ENCODE measurements at places on chromosomes 5 and 9. TPM values are rescaled to one million over a fixed set of nuclear protein-coding genes. Genes with fewer than 3 reads are reported as not detected.

The KLF9 gene
- 17.3 TPM for total RNA-seq

The SHROOM1 gene
- 8.2 TPM for total RNA-seq

The PCDHA12 gene
- under 0.01 TPM for total RNA-seq

The PLK2 gene
- 702 TPM for total RNA-seq

The DNAJB5 gene
- total RNA-seq = 6.0 TPM

The IQGAP2 gene
- total RNA-seq = 2.3 TPM

The CDO1 gene
- total RNA-seq = 0.65 TPM

The ERAP2 gene
- total RNA-seq = 77.3 TPM

The MYOT gene
- total RNA-seq = not detected

The CEL gene
- total RNA-seq = under 0.01 TPM

The CDH18 gene
- not detected for total RNA-seq

The CD72 gene
- total RNA-seq = not detected

The CCDC152 gene
- total RNA-seq = 0.33 TPM

The NR6A1 gene
- total RNA-seq = 1.1 TPM

The PCDHAC2 gene
- total RNA-seq = 0.33 TPM

The SLC6A19 gene
- not detected for total RNA-seq

The PSAT1 gene
- total RNA-seq = 36.6 TPM
